ENCODE measurements at places on chromosomes 7 and 10. TPM values are rescaled to one million over a fixed set of nuclear protein-coding genes. Genes with fewer than 3 reads are reported as not detected.

The SLC18A2 gene
- total RNA-seq = not detected

The ADRB1 gene
- not detected for total RNA-seq

The GTF2IRD1 gene
- total RNA-seq = 4.7 TPM

The PAX4 gene
- not detected for total RNA-seq

The IKZF1 gene
- not detected for total RNA-seq

The CHN2 gene
- total RNA-seq = 0.78 TPM

The XRCC2 gene
- 9.2 TPM for total RNA-seq

The OR9A2 gene
- not detected for total RNA-seq

The PRKAR2B gene
- 1.8 TPM for total RNA-seq

The CALD1 gene
- total RNA-seq = 158 TPM

The MACC1 gene
- total RNA-seq = 0.37 TPM

The VSTM4 gene
- total RNA-seq = 4.1 TPM

The IDI2 gene
- under 0.01 TPM for total RNA-seq

The ADARB2 gene
- not detected for total RNA-seq

The OR6V1 gene
- total RNA-seq = not detected

The ZCWPW1 gene
- 0.59 TPM for total RNA-seq

The HKDC1 gene
- 0.20 TPM for total RNA-seq

The CYP2C8 gene
- total RNA-seq = not detected

The HTRA1 gene
- total RNA-seq = 310 TPM

The PKD2L1 gene
- 0.37 TPM for total RNA-seq

The MICALL2 gene
- total RNA-seq = 19.1 TPM

The SRGN gene
- total RNA-seq = 49.1 TPM

The NRCAM gene
- total RNA-seq = 0.78 TPM

The PTER gene
- 15.1 TPM for total RNA-seq

The OR6B1 gene
- total RNA-seq = not detected

The TEX47 gene
- total RNA-seq = not detected

The SPDYE9 gene
- not detected for total RNA-seq

The LGI1 gene
- total RNA-seq = not detected

The MRC1 gene
- total RNA-seq = not detected

The CALML3 gene
- total RNA-seq = not detected

The FOXP2 gene
- total RNA-seq = 11.8 TPM

The WAPL gene
- total RNA-seq = 32.3 TPM

The MMP21 gene
- not detected for total RNA-seq

The AGR3 gene
- total RNA-seq = not detected

The MAGI2 gene
- total RNA-seq = 10.8 TPM

The ZNF32 gene
- 16.0 TPM for total RNA-seq

The LRRTM3 gene
- not detected for total RNA-seq

The FZD1 gene
- 16.5 TPM for total RNA-seq

The CYP2C18 gene
- total RNA-seq = not detected

The WASHC2C gene
- 32.7 TPM for total RNA-seq

The OR2F1 gene
- total RNA-seq = not detected

The RBP3 gene
- total RNA-seq = not detected

The NUTM2A gene
- total RNA-seq = 0.20 TPM

The LRRD1 gene
- 0.20 TPM for total RNA-seq

The KAZALD1 gene
- total RNA-seq = 11.9 TPM

The OR2A12 gene
- total RNA-seq = not detected

The GRID2IP gene
- total RNA-seq = not detected
